ENCODE measurements at places on chromosomes 4 and X. TPM values are rescaled to one million over a fixed set of nuclear protein-coding genes. Genes with fewer than 3 reads are reported as not detected.

The SOX3 gene
- total RNA-seq, result not detected

The ALB gene
- total RNA-seq, result 0.63 TPM

The PLAC1 gene
- not detected for total RNA-seq

The HELT gene
- not detected for total RNA-seq

The PABPC1L2A gene
- not detected for total RNA-seq

The XPNPEP2 gene
- total RNA-seq, result 0.16 TPM

The RASL11B gene
- total RNA-seq, result 0.63 TPM

The HSFX3 gene
- total RNA-seq, result not detected

The PF4V1 gene
- not detected for total RNA-seq

The CT83 gene
- not detected for total RNA-seq

The RTL9 gene
- not detected for total RNA-seq

The PDK3 gene
- total RNA-seq, result 12.6 TPM

The HGFAC gene
- 0.75 TPM for total RNA-seq

The PNPLA4 gene
- total RNA-seq, result 1.9 TPM

The CTAG1B gene
- not detected for total RNA-seq

The MTMR8 gene
- 3.1 TPM for total RNA-seq

The F8A2 gene
- not detected for total RNA-seq

The SPANXN5 gene
- total RNA-seq, result not detected

The TNIP3 gene
- 0.66 TPM for total RNA-seq

The XAGE1B gene
- not detected for total RNA-seq

The PCYT1B gene
- not detected for total RNA-seq

The TCP11X2 gene
- total RNA-seq, result not detected

The SLC26A1 gene
- not detected for total RNA-seq

The ATP10D gene
- 1.7 TPM for total RNA-seq

The CXCL3 gene
- 0.30 TPM for total RNA-seq

The CLGN gene
- not detected for total RNA-seq

The FAM9C gene
- total RNA-seq, result not detected

The NDUFB11 gene
- total RNA-seq, result 50.1 TPM

The MAP3K15 gene
- total RNA-seq, result not detected

The USP46 gene
- total RNA-seq, result 10.5 TPM

The BRS3 gene
- not detected for total RNA-seq

The ADH1A gene
- not detected for total RNA-seq

The TMSB15A gene
- not detected for total RNA-seq

The ACSL1 gene
- 12.4 TPM for total RNA-seq

The HTRA3 gene
- total RNA-seq, result not detected

The QDPR gene
- total RNA-seq, result 15.7 TPM

The TBC1D8B gene
- total RNA-seq, result 0.22 TPM

The TSPAN6 gene
- total RNA-seq, result 1.1 TPM

The PNCK gene
- total RNA-seq, result 1.0 TPM

The RBM41 gene
- 8.2 TPM for total RNA-seq

The ZXDA gene
- total RNA-seq, result 17.5 TPM

The DMRTC1 gene
- 0.50 TPM for total RNA-seq

The CLIC2 gene
- 1.7 TPM for total RNA-seq

The CDKN2AIP gene
- 56.9 TPM for total RNA-seq

The TLR3 gene
- total RNA-seq, result 0.47 TPM

The FANCB gene
- total RNA-seq, result 1.6 TPM

The SYN1 gene
- total RNA-seq, result 0.87 TPM

The TKTL1 gene
- total RNA-seq, result 1.7 TPM

The NEXMIF gene
- total RNA-seq, result 1.3 TPM

The EDA2R gene
- total RNA-seq, result not detected

The CAPN6 gene
- total RNA-seq, result not detected

The SLITRK4 gene
- not detected for total RNA-seq

The REPS2 gene
- total RNA-seq, result 0.60 TPM

The NOX1 gene
- 0.36 TPM for total RNA-seq

The MSL3 gene
- total RNA-seq, result 126 TPM

The SLC10A4 gene
- total RNA-seq, result not detected

The TREX2 gene
- total RNA-seq, result 1.1 TPM

The ZCCHC18 gene
- 3.8 TPM for total RNA-seq

All from CD4-positive, alpha-beta T cell (primary cell).